IPS-NIHi11 (cell line): ENCODE measurements at places on chromosomes 5 and 9.

GRCh38 chr5:92969781-92970237 lies 611.2 kb downstream of the NR2F1-AS1 start:
- DNase-seq: no peak

DNA sequence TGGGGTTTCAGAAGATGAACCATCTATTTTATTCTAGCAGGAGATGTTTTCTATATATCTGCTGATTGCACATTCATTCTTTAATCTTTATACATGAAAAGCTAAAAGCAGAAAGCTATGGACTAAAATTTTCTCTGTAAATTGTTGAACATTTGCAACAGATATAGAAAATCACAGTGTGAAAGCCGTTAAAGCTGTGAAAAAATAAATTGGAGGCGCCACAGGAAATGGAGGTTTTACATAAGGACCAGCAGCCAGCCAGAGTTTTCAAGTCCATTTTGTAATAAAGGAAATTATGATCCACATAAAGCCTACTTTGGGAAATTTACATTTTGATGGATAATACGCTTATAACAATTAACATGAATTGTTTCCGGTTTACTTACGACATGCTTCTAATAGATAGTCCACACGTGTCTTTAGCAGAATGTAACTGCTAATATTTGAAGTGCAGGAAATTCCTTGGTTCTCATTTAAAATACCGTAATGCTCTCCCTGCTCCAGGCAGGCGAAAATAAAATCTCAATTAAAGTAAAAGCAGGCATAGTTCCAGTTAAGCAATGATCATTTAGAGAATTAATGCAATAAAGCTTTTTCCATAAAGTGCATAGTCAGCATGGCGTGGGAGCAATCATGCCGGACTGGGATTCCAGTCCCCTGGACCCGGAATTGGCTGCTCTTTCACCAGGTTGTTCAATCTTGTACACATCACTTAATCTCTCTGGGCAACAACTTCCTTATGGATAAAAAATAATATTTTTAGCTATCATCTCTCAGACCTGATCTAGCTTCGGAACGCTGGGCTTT lies 445.4 kb downstream of the ZNF608 start:
- no peak for DNase-seq

DNA sequence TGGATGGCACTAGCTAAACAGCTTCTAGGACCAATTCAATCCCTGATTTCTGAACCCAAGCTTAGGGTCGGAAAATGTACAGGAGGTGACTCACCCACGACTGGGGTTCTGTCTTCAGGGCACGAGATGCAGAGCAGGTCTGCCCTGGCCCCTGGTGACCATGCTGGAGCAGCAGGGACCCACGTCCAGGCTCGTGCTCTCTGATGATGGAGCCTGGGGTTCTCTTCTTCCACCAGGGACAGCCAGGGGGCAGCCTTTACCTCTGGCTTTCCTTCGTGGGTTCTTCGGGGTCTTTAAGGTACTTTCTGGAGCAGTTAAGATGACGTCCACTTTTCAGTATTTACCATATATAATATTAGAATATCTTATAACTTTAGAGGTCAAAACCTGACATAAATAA lies 2.1 kb downstream of the CFAP77 start:
- peak; percentile 43 for DNase-seq

DNA sequence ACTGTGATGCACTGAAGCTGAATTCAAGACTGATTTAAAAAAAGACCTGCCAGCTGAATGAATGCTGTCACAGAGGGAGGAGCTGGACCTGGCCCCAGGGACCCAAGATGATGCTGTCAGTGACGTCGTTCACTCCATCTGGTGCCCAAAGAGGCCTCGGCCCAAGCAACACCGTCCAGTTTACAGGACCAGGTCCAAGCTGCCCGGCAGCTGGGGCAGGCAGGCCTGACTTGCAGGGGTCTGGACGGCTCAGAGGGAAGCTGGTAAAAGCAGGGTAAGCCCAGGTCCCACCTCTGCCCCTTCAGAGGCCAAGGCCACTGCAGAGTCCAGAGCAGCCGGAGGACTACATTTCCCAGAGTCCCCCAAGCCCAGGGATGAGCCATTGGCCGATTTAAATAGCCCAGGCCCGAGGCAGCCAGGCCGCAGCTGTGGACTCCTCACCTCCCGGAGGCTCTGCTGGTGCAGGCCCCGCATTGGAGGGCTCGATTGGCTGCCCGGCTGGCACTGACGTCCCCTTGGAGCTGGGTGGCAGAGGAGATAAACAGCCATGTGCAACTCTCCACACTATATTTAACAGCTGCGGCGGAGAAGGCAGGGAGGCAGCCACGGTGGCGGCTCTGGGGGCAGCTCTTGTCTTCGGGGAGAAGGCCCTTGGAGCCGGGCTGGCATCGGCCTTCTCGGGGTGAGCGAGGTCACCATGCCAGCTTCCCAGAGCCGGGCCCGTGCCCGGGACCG lies at the start of gene PLPP7:
TSS of gene PLPP7 (plus strand) at position 423 of the 735 bp plus-strand sequence. CDS start at position 698, 275 bp downstream.
- DNase-seq: peak; percentile 90

- DNase-seq: no peak
These were observed 102.6 kb downstream of the PDZD2 start for GRCh38 chr5:31741496-31741895.

DNA sequence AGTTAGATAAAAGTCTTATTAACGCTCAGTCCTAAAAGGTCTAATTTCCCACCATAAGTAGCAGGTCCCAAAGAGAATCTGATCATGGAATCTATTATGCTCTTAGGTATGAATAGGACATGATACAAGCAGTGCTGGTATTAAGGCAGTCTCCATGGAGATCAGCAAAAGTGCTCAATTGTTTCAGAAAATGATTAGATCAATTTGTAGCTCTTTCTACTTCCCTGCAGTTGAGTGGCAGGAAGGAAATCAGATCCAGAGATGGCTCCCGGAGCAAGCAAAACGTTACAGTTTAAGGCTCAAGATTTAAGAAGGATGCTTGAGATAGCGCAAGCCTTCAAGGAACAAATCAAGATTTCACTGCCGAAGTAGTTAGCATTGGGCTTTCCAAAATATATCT lies 205.7 kb downstream of the DRD1 start:
- DNase-seq: no peak

GRCh38 chr9:99169982-99170761 lies 51.6 kb downstream of the ALG2 start:
- DNase-seq: peak; percentile 70

DNA sequence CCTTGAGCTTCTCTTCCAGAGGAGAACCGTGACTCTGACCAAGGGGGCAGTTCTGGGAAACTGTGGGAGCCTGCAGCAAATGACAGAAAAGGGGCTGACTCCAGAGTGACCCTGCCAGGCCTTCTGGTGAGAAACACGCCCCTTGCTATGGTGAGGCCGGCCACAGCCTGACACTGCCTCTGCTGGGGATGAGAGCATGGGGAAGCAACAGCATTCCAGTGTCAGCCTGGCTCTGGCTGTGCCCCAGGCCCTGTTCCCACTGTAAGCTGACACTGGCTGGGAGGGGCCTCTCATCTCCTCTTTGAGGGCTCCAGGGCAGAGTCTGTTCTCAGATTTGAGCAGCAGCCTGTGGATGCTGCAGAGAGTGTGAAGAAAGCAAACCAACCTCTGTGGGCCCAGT lies 180.0 kb upstream of the IL12B start:
- peak; percentile 92 for DNase-seq

- DNase-seq: no peak
These were observed 8.3 kb upstream of the LCN1 start for GRCh38 chr9:135512904-135513303.

GRCh38 chr5:172145870-172146747 lies 41.9 kb downstream of the STK10 start:
- no peak for DNase-seq

DNA sequence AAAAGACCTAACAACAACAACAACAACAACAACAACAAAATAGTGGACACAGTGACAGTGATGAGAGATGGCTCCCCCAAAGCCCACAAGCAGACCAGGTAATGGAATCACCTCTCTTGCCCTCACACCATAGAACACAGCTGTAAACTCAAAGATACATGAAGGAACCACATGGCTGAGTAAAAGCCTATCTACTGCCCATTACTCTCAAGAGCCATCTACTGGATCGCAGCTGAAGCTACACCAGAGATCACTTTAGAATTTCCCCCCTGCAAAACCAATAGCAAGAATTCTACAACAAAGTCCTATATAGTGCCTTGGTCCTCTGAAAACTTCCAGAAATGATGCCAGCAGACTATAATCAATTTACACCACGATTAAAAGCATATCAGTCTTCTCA lies 1537.6 kb upstream of the CDH9 start:
- peak; percentile 39 for DNase-seq

- no peak for DNase-seq
These were observed 1798.0 kb downstream of the EFNA5 start for GRCh38 chr5:105872569-105873270.

- no peak for DNase-seq
These were observed 1.6 kb upstream of the ANXA2R start for GRCh38 chr5:43041669-43042175.

GRCh38 chr5:139772089-139772791 lies 23.4 kb upstream of the PSD2 start:
- no peak for DNase-seq

DNA sequence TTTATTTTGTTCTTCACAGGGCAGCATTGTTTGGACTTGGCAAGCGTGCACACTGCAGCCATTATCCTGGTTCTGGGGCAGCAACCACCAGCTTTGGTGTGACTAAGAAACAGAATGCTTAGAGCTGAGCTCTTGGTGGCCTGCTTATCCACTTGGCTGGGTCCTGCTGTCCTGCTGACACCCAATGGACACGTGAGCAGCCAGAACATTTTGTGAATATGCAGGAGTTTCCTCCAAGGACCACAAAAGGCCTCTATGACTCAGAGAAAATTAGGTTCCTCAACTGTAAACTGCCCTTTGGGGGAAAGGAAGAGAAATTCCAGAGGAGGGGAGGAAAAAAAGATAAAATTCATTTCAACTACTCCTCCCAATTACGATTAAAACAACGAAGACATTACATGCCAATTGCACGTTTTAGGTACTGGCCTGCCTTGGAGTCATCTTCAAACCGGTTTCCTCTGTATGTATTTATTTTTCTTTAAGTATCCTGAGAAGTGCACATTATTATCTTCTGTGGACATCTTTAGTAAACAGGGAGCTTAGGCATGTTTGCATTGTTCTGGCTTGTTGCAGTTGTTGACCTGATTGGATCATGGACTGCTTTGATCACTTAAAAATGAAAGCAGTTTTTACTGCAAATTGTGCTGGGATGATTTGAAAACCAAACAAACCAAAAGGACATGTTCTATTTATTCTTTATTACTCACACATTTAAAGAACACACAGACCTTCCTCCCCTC lies 82.3 kb upstream of the TLE4 start:
- no peak for DNase-seq

DNA sequence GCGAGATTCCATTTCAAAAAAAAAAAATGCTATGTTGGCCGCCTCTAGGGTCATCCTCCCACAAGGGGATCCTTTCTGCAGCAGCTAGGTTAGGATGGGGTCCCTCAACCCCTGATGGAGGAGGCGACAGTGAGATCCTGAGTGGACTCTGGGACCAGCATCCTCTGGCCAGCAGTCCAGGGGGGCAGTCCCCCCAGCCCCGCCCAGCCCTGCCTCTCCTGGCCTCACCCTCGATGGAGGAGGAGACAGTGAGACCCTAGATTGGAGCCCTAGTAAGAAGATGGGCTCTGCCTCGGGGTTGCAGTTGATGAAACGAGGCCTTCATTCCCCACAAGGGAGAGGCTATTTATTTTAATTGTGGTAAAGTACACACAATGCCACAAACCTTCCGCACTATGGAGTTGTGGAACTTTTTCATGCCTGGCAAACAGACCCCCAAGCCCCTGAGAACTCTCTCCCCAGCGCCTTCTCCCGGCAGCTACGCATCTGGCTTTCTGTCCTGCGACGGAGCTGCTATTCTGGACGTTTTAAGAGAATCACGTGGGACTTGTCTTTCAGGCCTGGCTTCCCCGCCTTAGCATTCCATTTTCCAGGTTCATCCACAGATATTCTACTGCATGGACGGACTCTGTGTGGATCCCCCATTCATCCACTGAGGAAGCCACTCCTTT lies 15.8 kb downstream of the VAV2 start:
- no peak for DNase-seq

DNA sequence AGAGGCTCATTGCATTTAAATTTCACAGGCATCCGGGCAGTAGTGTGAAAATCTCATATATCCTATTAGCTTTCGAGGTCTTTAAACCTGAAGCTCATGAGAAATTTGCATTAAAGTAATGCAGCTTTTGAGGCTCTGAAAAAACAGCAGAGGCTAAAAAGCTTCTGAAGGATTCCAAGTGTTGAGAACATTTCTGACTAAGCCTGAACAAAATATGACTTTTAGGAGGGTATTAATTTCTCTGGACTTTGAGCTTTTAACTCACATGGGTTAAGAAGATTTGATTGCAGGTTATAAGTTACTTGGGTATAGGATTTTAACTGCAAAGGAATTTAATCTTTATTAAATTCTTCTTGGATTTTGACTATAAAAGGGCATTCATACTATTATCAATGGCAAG lies 743.9 kb downstream of the TLE1 start:
- DNase-seq: no peak

DNA sequence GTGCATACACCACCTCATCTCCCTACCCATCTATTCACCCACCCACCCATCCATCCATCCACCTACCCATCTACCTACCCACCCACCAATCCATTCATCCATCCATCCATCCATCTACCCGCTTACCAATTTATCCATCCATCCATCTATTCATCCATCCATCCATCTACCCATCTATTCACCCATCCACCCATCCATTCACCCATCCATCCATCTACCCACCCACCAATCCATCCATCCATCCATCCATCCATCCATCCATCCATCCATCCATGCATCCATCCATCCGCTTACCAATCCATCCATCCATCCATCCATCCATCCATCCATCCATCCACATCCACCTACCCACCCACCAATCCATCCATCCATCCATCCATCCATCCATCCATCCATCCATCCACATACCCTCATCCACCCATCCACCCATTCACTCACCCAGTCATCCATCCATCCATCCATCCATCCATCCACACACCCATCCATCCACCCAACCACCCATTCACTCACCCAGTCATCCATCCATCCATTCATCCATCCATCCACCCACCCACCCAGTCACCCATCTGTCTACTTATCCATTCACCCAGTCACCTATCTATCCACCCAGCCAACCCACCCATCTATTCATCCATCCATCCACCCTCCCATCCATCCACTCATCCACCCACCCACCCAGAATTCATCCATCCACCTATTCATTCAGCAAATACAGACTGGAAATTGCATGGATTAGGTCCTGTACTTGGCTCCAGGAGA lies 125.6 kb downstream of the RXRA start:
- DNase-seq: no peak

DNA sequence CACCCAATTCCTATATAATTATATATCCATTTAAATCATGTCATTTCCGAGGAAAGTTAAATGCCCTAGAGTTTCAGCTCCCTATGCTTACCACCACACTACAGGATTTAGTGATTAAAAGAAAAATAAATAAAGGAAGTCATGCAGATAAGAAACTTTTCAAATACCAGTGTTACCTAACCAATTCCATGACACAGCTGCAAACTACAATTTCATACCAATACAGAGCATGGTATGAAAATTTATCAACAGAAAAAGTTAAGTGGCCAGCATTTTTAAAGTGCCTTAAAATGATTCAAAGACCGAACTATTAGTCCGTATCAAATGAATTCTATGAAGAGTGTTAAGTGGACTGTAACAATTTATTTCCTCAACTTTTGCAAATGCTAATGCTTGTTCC lies 35.9 kb downstream of the CEP120 start:
- DNase-seq: no peak

- DNase-seq: peak; percentile 57
These were observed 791.2 kb downstream of the MAT2B start for GRCh38 chr5:164296603-164297080.

GRCh38 chr9:19173598-19174125 lies 46.4 kb upstream of the PLIN2 start:
- no peak for DNase-seq
